Subcutaneous preadipocyte (primary cell): ENCODE measurements at places on chromosomes 16 and 17. TPM values are rescaled to one million over a fixed set of nuclear protein-coding genes. Genes with fewer than 3 reads are reported as not detected.

The CSF3 gene
- 2.9 and 10.2 TPM in 2 replicates for total RNA-seq

The CD300C gene
- not detected in 2 replicates for total RNA-seq

The MYH1 gene
- total RNA-seq = not detected in 2 replicates

The TPSB2 gene
- total RNA-seq = not detected in 2 replicates

The TSR1 gene
- total RNA-seq = 59.9 and 70.8 TPM in 2 replicates

The UTP18 gene
- total RNA-seq = 44.8 and 48.1 TPM in 2 replicates
